NCI-H446 (cell line): ENCODE measurements at places on chromosomes 6 and 20.
A peak's percentile ranks its signal among the peaks of the same experiment; 100 is the strongest.

GRCh38 chr6:88262332-88262731, 96.2 kb upstream of the CNR1 start:
- no peak for DNase-seq

- DNase-seq = no peak
Measured at GRCh38 chr6:34036357-34037069, 109.4 kb downstream of the GRM4 start.

GRCh38 chr6:132712366-132712765, 1.5 kb downstream of the VNN1 start:
- DNase-seq = no peak

DNA sequence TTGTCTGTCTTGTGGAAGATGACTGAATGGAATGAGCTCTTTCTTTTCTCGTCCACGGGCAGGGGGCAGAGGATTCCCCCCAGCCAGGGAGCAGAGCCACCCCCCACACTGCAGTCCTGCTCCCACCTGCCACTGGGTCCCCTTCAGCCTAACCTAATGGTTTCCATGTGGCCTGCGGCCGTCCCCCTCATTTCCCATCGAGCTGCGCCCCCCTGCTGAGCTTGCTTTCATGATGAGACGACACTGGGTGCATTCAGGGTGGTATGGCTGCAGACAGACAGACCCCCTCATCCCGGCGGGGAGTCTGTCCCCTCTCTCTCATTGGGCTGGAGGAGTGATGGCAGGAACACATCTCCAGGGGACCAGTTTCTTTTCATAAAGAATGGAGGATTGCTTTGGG, 140.8 kb downstream of the DTNBP1 start:
- no peak for DNase-seq

GRCh38 chr6:113744861-113745260, 112.3 kb upstream of the MARCKS start:
- DNase-seq = no peak

- no peak for DNase-seq
Measured at GRCh38 chr6:144346719-144347447, 61.7 kb downstream of the UTRN start.

DNA sequence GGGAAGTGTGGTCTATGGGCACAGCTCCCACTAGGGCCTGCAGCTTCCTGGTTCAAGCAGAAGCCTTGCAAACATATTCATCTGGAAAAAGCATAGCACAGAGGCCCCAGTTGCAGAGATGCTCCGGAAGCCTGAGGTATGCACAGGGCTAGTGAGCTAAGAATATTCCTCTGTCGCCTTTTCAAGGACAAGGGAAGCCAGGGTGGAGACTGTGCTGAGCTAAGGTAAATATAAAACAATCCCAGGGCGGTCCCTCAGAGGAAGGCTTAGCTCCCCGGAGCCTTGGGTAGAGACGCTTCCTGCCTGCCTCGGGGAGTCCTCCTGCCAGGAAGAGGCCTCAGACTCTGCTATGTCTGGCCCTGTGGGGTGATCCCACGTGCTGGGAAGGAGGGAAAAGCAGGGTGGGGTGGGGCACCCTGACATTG, 134.8 kb upstream of the FOXA2 start:
- no peak for DNase-seq

DNA sequence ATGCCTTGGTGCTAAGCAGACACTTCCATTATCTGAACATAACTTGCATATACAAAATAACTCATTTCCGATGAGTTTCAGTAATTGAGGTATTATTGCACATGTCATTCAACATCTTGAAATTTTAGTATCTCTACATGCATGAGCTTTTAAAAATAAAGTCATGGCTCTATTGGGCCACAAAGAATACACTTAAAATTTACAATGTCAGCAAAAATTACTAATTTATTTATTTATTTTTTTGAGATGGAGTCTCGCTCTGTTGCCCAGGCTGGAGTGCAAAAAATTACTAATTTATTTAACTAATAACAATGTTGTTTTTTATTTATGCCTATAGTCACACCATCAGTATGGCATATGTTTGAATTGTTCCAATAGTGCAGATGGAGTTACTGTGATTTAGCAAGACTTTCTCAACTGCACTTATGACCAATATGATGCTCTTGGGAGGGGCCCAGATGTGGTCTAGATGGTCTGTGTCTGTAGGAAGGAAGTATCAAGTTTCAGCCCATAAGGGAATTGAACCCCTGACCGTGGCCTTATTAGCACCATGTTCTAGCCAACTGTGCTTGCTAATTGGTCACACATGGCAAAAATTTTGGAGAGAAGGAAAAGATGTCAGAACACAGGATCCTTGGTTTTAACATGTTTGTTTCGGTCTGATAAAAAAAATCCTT, 370.7 kb upstream of the TSHZ2 start:
- DNase-seq = no peak

DNA sequence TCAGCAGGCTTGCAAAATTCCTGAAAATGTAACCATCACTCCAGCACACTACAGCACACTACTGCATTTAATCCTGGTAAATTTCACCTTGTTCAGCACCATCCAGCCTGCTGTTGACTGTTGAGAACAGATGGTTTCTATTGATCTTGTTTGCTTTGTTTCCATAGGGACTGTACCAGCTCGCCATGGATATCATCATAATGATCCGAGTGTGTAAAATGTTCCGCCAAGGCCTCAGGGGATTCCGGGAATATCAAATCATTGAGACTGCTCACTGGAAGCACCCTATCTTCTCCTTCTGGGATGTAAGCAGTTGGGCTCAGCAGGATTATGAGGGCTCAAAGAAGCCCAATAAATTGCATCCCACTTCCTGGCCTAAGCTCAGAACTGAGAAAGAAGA, 4.1 kb downstream of the CNBD2 start:
- peak; percentile 69 for DNase-seq

DNA sequence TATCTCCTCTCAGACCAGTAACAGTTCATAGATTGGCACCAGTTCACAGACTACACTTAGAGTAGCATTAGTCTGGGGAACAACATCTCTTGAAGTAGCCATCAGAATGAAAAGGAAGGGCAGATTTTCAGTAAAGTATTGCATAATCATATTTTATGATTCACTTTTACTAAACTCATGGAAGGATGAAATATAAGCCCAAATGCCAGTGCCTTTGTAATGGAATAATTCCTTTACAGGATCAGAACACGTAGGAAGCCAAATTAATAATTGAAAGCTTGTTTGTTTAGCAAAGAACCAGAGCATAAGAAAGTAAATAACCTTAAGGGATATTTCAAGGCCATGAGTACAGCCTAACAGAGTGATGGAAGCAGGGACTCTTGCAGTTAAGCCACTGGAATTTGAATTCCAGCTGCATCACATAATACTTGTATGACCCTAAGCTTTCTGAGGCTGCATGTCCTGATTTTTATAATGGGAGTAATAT, 11.4 kb upstream of the LOC128125822 start:
- no peak for DNase-seq

- no peak for DNase-seq
Measured at GRCh38 chr6:141195251-141195832, 937.4 kb upstream of the GJE1 start.

- DNase-seq = peak; percentile 53
Measured at GRCh38 chr6:134502614-134503549, 185.0 kb upstream of the SGK1 start.

DNA sequence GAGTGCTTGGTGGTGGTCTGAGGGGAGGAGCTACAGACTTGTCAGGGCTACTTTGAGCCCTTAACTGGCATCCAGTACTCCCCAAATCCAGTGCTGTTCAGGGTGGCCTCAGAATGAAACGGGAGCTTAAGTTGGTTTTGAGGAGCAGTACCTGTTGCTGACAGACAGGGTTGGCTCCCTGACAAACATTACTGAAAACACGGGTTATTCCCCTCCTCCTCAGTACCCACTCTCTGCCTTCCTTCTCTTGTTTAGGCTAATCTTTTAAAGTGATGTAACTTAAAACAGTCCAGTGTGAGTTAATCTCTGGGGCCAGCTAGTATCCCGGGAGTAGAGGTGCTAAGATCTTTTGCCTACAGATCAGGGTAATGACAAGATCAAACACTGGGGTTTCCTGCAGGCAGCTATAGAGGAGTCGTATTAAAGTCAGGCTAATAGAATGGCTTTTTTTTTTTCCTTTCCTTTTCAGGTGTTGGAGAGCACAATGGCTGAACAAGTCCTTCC, 3.7 kb downstream of the TNFAIP3 start:
- no peak for DNase-seq

GRCh38 chr20:44761423-44761822, 15.8 kb downstream of the KCNK15 start:
- DNase-seq = no peak

- no peak for DNase-seq
Measured at GRCh38 chr20:3812259-3812681, 8.1 kb upstream of the AP5S1 start.

DNA sequence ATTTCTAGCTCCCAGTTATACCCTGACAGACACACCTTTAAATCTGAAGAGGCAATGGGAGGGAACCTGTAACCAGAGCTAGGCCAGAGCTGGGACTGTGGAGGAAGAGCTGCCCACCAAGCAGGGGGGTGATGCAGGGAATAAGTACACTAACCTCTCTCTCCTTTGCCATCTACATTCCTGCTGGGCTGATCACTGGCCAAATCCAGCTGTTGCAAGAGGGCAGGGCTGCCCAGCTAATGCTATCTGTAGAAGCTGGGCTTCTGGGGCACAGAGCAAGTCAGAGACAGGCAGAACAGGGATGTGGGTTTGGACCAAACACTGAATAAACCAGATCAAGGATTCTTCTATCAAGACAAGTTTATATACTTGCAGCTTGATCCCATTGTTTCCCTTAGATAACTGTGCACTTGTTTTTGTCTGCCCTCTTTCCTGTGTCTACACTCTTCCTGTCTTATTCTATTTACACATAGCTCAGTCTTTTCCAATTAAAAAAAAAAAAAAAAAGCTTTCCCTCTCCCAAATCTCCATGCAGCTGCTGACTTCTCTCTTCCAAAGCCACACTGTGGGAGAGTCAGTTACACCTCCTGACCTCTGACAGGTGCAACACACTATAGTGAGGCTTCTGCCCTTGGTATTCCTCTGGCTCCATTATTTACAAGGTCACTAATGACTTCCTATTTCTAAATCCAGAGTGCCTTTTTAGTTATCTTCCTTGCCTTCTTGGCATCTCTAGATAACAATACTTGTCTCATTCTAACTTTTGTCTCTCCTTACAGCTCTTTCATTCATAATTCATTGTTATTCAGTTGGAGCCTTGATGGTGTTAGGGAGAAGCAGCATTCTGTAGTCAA, 43.7 kb downstream of the TRIM38 start:
- DNase-seq = no peak

- DNase-seq = no peak
Measured at GRCh38 chr6:126631363-126631762, 291.4 kb downstream of the CENPW start.

DNA sequence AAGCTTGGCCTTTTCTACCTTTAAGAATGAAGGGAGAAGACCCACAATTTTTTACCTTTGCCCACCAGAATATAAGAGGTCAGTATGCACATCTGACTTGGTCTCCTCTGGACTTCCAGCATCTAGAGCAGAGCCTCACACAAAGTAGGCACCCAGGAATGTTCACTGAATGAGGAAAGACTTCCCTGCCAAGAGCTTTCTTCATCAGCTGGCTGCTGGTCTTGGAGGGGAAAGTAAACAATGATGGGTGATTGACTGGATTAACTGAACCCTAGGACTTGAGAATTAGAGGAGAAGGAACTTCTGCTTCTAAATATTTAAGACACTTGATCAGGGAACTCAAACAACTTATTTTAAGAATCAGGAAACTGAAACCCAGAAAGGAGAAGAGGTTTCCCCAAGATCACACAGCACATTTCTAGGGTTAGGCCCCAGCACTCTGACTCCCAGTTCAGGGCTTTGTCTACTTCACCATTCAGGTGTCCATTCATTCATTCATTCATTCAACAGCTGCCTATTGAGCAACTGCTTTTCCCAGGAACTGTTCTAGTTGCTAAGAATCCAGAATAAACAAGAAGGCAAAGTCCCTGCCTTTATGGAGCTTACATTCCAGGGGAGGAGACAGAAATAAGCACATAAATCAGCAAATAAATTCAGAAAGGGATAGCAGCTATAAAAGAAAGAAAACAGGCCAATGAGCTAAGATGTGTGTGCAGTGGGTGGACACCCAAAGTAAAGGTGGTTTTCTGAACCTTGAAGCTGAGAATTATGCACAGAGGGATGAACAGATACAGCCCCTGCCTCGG, 216.9 kb upstream of the LRFN2 start:
- no peak for DNase-seq

GRCh38 chr20:11912013-11912658, 5.6 kb upstream of the BTBD3 start:
- no peak for DNase-seq

DNA sequence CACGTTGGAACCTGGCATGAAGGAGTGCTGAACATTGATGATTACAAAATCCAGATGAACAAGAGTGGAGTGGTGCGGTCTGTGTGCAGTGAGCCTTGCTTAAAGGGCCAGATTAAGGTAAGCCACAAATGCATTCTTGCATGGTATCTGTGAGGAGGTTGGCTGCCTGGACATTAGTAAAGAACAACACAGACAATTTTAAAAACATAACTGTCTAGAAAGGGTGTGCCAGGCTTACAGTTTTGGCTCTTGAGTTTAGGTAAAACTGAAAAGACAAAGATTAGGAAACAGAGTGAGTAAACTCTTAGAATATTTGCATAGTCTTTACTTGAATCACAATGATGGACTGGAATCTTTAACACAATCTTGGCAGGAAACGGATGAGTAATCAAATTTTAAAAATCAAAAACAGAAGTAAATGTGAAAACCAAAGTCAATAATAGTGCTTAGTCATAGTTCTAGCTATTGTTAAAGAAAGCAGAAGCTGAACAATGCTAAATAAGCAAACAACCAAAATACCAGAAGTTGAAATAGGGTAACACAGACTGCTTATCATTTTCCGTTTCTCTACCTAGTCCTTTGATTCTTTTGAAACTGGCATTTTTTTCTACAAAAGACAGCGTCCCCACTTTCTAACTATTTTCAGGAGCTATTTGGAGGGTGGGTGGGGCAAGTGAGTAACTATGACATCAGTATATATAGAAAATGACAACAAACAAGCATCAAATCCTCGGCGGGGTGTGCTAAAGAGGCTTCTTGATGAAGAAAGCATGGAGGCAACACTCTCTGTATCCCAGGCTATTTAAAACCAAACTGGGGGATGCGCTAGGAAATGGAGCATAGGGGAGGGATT, 185.8 kb upstream of the RAB32 start:
- no peak for DNase-seq

- DNase-seq = no peak
Measured at GRCh38 chr6:109853951-109854350, 124.2 kb upstream of the GPR6 start.
